ENCODE measurements at places on chromosomes 5 and 9. TPM values are rescaled to one million over a fixed set of nuclear protein-coding genes. Genes with fewer than 3 reads are reported as not detected.
A peak's percentile ranks its signal among the peaks of the same experiment; 100 is the strongest.

- DNase-seq: peak; percentile 32
Measured at GRCh38 chr9:127505396-127506116, 54.2 kb downstream of the LRSAM1 start.

DNA sequence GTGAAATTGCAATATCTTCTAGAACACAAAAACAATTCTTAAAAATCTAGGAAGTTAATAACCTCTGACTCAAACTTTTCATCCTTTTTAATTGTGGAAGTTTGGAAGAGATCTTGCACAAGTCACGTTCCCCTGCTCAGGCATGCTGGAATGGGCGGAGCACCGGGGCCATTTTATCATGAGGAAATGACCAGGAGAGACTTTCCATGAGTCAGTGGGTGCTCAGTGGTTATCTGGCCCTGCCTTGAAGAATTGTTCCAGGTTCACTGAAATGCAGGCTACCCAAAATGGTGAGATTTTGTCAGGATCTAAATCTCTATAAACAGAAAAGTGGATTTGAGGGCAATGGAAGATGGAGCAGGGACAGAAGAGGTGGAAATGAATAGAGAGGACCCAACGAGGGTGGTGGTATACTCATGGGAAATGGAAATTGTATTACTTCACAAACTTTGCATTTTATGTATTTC lies 61.2 kb downstream of the FYB1 start:
- DNase-seq: no peak

The ADAMTS19 gene
- total RNA-seq: not detected

The GZMA gene
- 22.6 TPM for total RNA-seq

- DNase-seq: no peak
Measured at GRCh38 chr5:179927824-179928223, 20.1 kb upstream of the TBC1D9B start.

Measured in CD4-positive, CD25-positive, alpha-beta regulatory T cell (primary cell).